ENCODE measurements at places on chromosomes 2 and 18. TPM values are rescaled to one million over a fixed set of nuclear protein-coding genes. Genes with fewer than 3 reads are reported as not detected.

Gene MPP4
- total RNA-seq: 0.18 TPM

Gene SCYGR4
- total RNA-seq: not detected

Gene SIGLEC15
- total RNA-seq: not detected

Gene HIBCH
- 33.7 TPM for total RNA-seq

Gene MYO5B
- 0.25 TPM for total RNA-seq

Gene POTEJ
- not detected for total RNA-seq

Gene GBX2
- 21.3 TPM for total RNA-seq

Gene EHD3
- 10.7 TPM for total RNA-seq

Gene TUBB6
- total RNA-seq: 81.8 TPM

Gene GULP1
- 43.8 TPM for total RNA-seq

Gene NMUR1
- total RNA-seq: not detected

Gene ZNF396
- 3.6 TPM for total RNA-seq

Gene STON1
- total RNA-seq: 15.0 TPM

Gene SGO2
- 33.5 TPM for total RNA-seq

Gene STAT4
- total RNA-seq: 1.0 TPM

Gene REG1B
- not detected for total RNA-seq

Gene VWC2L
- total RNA-seq: 0.23 TPM

Gene GDF7
- total RNA-seq: 0.36 TPM

Gene BZW1
- 424 TPM for total RNA-seq

Gene ANO7
- total RNA-seq: 3.2 TPM

Gene TACR1
- total RNA-seq: 0.16 TPM

Gene KLHL41
- total RNA-seq: 0.73 TPM

Gene RAB17
- not detected for total RNA-seq

Gene TTC31
- 29.6 TPM for total RNA-seq

Gene ARHGAP25
- 3.0 TPM for total RNA-seq

Gene ACMSD
- not detected for total RNA-seq

Gene CDC42EP3
- total RNA-seq: 17.5 TPM

Gene SNX17
- total RNA-seq: 109 TPM

Gene DYNAP
- total RNA-seq: not detected

Gene NEMP2
- 9.8 TPM for total RNA-seq

Gene LBX2
- not detected for total RNA-seq

Gene KLHL14
- total RNA-seq: 2.4 TPM

Gene KLHL30
- 0.25 TPM for total RNA-seq

Gene VSNL1
- total RNA-seq: 1.7 TPM

Gene IL1RL1
- not detected for total RNA-seq

Gene CFAP210
- 1.0 TPM for total RNA-seq

Gene DRC1
- total RNA-seq: 0.45 TPM

Gene AFF3
- 20.9 TPM for total RNA-seq

Gene IL36B
- not detected for total RNA-seq

Gene AKAIN1
- total RNA-seq: not detected

Measured in neural crest cell (in vitro differentiated cells).